ENCODE measurements at places on chromosomes 4 and X. TPM values are rescaled to one million over a fixed set of nuclear protein-coding genes. Genes with fewer than 3 reads are reported as not detected.
A peak's percentile ranks its signal among the peaks of the same experiment; 100 is the strongest.

The CDKL5 gene
- total RNA-seq: 1.1 TPM

DNA sequence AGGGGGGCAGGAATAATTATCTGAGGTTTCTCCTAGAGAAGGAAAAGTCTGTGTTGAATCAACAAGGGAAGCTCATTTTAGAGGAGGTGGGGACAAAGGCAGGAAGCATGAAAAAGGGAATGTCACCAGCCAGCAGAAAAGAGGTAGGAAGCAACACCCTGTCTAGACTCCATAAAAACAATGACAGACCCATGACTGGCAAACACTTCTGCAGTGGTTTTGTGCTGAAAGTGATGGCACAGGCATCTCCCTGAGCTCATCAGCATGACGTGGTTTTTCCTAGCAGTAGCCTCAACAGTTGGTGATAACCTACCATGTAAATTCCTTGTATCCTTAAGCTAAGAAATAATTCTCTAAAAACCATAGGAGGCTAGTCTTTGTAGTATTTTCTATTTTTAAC lies 110.7 kb upstream of the GALNT7 start:
- no peak overlapping the region for H3K4me3 ChIP-seq
- no peak overlapping the region for H3K27ac ChIP-seq
- H3K27me3 ChIP-seq: peaks cover 9% of the 10 kb centered on the region
- no peaks in the 10 kb centered on the region for H3K36me3 ChIP-seq
- no peaks in the 10 kb centered on the region for H3K4me1 ChIP-seq

The FGFR3 gene
- total RNA-seq: 0.21 TPM

GRCh38 chrX:118356154-118356701 lies 10.3 kb downstream of the WDR44 start:
- no peak overlapping the region for H3K27ac ChIP-seq
- no peaks in the 10 kb centered on the region for H3K27me3 ChIP-seq
- H3K36me3 ChIP-seq: peaks cover 1% of the 10 kb centered on the region
- no peak for DNase-seq

The KLB gene
- not detected for total RNA-seq

The CSAG1 gene
- not detected for total RNA-seq

DNA sequence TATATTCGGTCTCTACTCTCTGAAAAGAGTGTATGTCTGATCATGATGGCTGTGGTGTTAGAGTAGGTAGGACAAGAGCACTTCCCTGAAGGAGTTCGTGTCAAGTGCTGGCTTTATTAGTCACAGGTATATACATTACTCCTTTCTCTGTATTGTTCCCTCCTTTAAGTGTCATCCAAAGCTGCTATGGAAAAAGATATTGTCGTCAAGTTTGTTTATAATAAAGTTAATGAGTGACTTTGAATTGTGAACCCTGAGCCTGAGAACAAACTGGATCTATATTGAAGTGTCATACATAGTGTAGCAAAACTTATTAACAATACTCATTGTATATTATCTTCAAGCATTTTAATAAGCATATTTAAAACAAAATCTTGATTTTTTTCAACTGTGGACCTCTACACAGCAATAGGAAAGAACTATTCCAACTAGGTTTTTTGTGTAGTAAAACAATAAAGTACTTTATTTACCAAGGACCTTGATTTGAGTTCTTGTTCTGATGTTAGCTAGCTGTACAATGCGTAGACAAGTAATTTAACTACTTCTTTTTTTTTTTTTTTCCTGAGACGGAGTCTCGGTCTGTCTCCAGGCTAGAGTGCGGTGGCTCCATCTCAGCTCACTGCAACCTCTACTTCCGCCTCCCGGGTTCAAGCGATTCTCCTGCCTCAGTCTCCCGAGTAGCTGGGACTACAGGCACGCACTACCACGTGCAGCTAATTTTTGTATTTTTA lies 177.7 kb downstream of the RAPGEF2 start:
- no peak overlapping the region for H3K27ac ChIP-seq
- H3K36me3 ChIP-seq: peaks cover 12% of the 10 kb centered on the region
- H3K4me3 ChIP-seq: no peak overlapping the region
- H3K27me3 ChIP-seq: no peaks in the 10 kb centered on the region

The CENPVL1 gene
- not detected for total RNA-seq

- no peaks in the 10 kb centered on the region for H3K4me1 ChIP-seq
- no peak overlapping the region for H3K4me3 ChIP-seq
- no peak for DNase-seq
- no peak overlapping the region for H3K27ac ChIP-seq
Measured at GRCh38 chrX:37942170-37942569, 64.2 kb upstream of the SYTL5 start.

DNA sequence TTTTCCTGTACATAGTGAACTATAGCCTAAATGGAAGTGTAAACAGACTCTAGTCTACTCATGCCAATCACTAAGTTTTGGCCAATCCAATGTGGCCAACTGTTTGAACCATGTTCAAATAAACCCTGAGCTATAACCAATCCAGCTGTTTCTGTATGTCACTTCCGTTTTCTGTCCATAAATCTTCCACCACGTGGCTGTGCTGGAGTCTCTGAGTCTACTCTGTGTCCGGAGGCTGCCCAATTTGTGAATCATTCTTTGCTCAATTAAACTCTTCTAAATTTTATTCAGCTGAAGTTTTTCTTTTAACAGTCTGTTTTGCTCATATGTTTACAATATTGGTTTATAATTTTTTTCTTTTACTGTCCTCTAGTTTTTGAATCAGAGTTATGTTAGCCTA lies 112.3 kb upstream of the BANK1 start:
- DNase-seq: no peak
- H3K27me3 ChIP-seq: no peaks in the 10 kb centered on the region
- no peaks in the 10 kb centered on the region for H3K4me1 ChIP-seq
- no peak overlapping the region for H3K4me3 ChIP-seq
- no peak overlapping the region for H3K27ac ChIP-seq

DNA sequence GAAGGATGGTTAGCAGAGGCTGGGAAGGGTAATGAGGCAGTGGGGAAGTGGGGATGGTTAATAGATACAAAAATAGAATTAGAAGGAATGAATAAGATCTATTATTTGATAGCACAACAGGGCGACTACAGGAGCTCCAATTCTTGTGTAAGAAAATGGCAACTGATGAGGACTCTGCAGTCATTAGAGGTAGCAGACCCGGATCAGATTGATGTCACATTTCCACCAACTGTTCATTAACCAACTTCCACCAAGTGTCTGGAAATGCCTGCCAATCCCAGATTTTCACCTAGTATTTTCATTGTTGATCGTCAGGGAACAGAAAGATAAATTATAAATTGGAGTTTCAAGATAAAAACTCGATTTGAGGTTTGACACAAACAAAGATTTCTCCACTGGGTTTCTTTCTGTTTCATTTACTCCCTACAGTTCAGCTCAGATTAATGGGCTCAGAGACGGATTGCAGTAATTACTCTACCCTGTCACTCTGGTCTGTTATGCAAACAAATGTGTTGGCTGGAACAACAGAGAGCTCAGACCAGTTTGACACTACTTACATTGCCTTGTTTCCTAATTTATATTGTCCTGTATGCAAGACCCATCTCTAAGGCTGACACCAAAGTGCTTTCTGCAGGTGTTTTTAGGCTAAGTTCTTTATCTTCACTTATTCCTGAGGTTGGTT lies 909.2 kb upstream of the PRKX start:
- no peaks in the 10 kb centered on the region for H3K27me3 ChIP-seq
- no peaks in the 10 kb centered on the region for H3K36me3 ChIP-seq
- no peak for DNase-seq
- no peaks in the 10 kb centered on the region for H3K4me1 ChIP-seq
- no peak overlapping the region for H3K4me3 ChIP-seq
- H3K27ac ChIP-seq: no peak overlapping the region

- no peaks in the 10 kb centered on the region for H3K36me3 ChIP-seq
- peaks cover 69% of the 10 kb centered on the region for H3K4me1 ChIP-seq
- peak overlapping the region; percentile 91 for H3K27ac ChIP-seq
- H3K27me3 ChIP-seq: no peaks in the 10 kb centered on the region
- DNase-seq: no peak
Measured at GRCh38 chr4:184313058-184313581, 95.4 kb upstream of the ENPP6 start.

The TMEM35A gene
- total RNA-seq: not detected

The SATL1 gene
- total RNA-seq: not detected

GRCh38 chrX:15474028-15474427 lies 19.1 kb downstream of the PIR start:
- peaks cover 2% of the 10 kb centered on the region for H3K4me1 ChIP-seq
- H3K4me3 ChIP-seq: no peak overlapping the region
- no peak overlapping the region for H3K27ac ChIP-seq
- no peaks in the 10 kb centered on the region for H3K27me3 ChIP-seq
- H3K36me3 ChIP-seq: no peaks in the 10 kb centered on the region

- H3K36me3 ChIP-seq: peaks cover 4% of the 10 kb centered on the region
- peaks cover 14% of the 10 kb centered on the region for H3K27me3 ChIP-seq
- H3K27ac ChIP-seq: no peak overlapping the region
- DNase-seq: no peak
- peaks cover 35% of the 10 kb centered on the region for H3K4me1 ChIP-seq
Measured at GRCh38 chr4:55543858-55544257, 2.9 kb downstream of the CLOCK start.

The CD38 gene
- total RNA-seq: 179 TPM

DNA sequence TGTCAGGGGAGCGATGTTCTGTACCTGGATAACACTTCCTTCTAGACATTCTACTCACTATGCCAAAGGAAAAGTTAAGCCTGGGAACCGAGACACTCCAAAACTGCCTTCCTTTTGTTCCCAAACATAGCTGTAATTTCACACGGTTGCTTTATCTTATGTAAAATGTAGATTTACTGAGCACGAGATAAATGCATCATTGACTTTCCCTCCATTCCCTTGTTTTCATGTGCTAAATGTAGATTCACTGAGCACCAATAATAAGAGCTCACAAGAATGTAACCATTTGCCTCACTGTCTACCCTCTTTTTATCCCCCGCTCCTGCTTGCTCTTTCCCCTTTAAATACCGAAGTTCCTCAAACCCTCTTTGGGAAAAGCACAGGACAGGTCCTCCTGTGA lies 10.7 kb upstream of the PPEF2 start:
- H3K27ac ChIP-seq: no peak overlapping the region
- H3K36me3 ChIP-seq: peaks cover 8% of the 10 kb centered on the region
- DNase-seq: no peak
- H3K27me3 ChIP-seq: no peaks in the 10 kb centered on the region

The PIR gene
- total RNA-seq: 6.2 TPM

DNA sequence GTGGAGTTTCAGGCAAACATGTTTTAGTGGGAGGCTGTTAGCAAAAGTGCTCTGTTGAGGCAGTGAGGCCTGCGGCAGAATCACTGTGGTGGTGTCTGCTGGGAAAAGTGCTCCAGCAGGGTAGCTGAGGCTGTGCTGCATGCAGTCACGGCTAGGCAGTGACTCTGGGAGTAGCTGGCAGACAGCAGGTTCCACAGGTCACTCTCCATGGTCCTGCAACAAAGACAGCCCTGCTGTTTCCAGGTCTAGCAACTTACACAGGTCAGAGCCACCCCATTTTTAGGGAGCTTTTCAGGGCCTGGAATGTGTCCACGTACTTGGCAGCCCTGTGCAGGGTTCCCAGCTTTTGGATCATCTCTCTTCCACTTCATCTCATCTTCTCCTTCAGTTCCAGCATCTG lies 184.3 kb downstream of the NAA11 start:
- H3K4me1 ChIP-seq: no peaks in the 10 kb centered on the region
- H3K27me3 ChIP-seq: no peaks in the 10 kb centered on the region
- H3K27ac ChIP-seq: no peak overlapping the region
- no peak overlapping the region for H3K4me3 ChIP-seq

Data from activated CD8-positive, alpha-beta memory T cell treated with anti-CD3 and anti-CD28 coated beads, Interleukin-2, amount 10 ng/mL, durations not matched to agents 7 days and 5 days (primary cell).